ENCODE measurements at places on chromosomes 7 and 10. TPM values are rescaled to one million over a fixed set of nuclear protein-coding genes. Genes with fewer than 3 reads are reported as not detected.

Gene ZNF488
- 1.8 TPM for total RNA-seq

Gene CADPS2
- total RNA-seq, result 38.4 TPM

Gene APBB1IP
- total RNA-seq, result 40.1 TPM

Gene OR2A5
- total RNA-seq, result not detected

Gene ACBD5
- total RNA-seq, result 34.4 TPM

Gene NPVF
- total RNA-seq, result not detected

Gene RAMP3
- total RNA-seq, result 23.2 TPM

Gene TCAF2
- 8.9 TPM for total RNA-seq

Gene INA
- total RNA-seq, result 0.40 TPM

Gene NUP205
- total RNA-seq, result 30.9 TPM

Gene FBXL13
- 2.5 TPM for total RNA-seq

Gene SPRN
- total RNA-seq, result not detected

Gene METTL27
- total RNA-seq, result 3.1 TPM

Gene PNLIPRP2
- 1.2 TPM for total RNA-seq

Gene ACTR1A
- total RNA-seq, result 96.4 TPM

Gene LANCL2
- 10.9 TPM for total RNA-seq

Gene PWWP2B
- total RNA-seq, result 52.9 TPM

Gene PKD2L1
- total RNA-seq, result not detected

Gene NEBL
- 15.0 TPM for total RNA-seq

Gene TUBB8
- total RNA-seq, result not detected

Gene RBP3
- total RNA-seq, result not detected

Gene PKD1L1
- total RNA-seq, result 0.20 TPM

Gene ELMO1
- 43.4 TPM for total RNA-seq

Gene MPP7
- 47.5 TPM for total RNA-seq

Gene IQUB
- total RNA-seq, result 2.9 TPM

Gene HOXA7
- not detected for total RNA-seq

Gene ZNF853
- total RNA-seq, result 11.2 TPM

Gene OR2A1
- not detected for total RNA-seq

Gene CYP2E1
- total RNA-seq, result 4.7 TPM

Gene EBLN1
- not detected for total RNA-seq

Gene CLDN4
- 201 TPM for total RNA-seq

Gene HOXA3
- 1.8 TPM for total RNA-seq

Gene MALRD1
- total RNA-seq, result 2.3 TPM

Gene MSMB
- total RNA-seq, result 15.8 TPM

Gene CLCN1
- total RNA-seq, result 1.2 TPM

Gene VKORC1L1
- total RNA-seq, result 19.6 TPM

Gene PAX2
- total RNA-seq, result not detected

Gene MCU
- 40.9 TPM for total RNA-seq

Gene HOXA10
- 0.12 TPM for total RNA-seq

Gene PSMG3
- 23.7 TPM for total RNA-seq

Data from mucosa of gallbladder (tissue), 1 donor.